ENCODE measurements at places on chromosomes 5 and 9.

GRCh38 chr5:171639205-171639621 is 146.4 kb upstream of the SMIM23 start:
- DNase-seq, result no peak

- no peak for DNase-seq
Measured at GRCh38 chr5:80389580-80389979, 18.3 kb upstream of the ZFYVE16 start.

- DNase-seq, result no peak
Measured at GRCh38 chr9:94687451-94687850, 39.0 kb upstream of the AOPEP start.

DNA sequence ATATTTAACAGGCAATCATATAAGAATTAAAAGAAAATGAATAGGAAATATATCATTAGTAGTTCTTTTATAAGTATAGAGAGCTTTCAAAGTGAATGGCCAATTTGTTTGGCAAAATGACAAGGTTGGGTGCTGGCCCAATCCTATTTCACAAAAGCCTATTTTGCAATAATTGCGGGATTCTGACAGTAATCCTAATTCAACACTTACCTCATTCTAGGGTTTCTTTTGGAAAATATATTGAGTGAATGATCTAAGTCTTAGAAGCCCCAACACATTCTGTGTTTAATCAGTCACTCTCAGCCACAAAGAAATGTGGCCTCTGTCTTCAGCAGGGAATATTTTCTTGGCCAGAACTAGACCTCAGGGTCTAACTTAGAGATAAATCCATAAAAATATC is 835.9 kb upstream of the ZNF608 start:
- peak; percentile 30 for DNase-seq

DNA sequence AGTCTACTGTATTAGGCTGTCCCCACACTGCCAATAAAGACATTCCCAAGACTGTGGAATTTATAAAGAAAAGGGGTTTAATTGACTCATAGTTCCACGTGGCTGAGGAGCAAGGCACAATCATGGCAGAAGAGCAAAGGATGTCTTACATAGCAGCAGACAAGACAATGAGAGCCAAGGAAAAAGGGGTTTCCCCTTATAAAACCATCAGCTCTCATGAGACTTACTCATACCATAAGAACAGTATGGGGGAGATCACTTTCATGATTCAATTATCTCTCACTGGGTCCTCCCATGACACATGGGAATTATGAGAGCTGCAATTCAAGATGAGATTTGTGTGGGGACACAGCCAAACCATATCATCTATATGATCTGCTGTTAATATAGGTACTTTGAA is 14.8 kb upstream of the FSTL4 start:
- no peak for DNase-seq

DNA sequence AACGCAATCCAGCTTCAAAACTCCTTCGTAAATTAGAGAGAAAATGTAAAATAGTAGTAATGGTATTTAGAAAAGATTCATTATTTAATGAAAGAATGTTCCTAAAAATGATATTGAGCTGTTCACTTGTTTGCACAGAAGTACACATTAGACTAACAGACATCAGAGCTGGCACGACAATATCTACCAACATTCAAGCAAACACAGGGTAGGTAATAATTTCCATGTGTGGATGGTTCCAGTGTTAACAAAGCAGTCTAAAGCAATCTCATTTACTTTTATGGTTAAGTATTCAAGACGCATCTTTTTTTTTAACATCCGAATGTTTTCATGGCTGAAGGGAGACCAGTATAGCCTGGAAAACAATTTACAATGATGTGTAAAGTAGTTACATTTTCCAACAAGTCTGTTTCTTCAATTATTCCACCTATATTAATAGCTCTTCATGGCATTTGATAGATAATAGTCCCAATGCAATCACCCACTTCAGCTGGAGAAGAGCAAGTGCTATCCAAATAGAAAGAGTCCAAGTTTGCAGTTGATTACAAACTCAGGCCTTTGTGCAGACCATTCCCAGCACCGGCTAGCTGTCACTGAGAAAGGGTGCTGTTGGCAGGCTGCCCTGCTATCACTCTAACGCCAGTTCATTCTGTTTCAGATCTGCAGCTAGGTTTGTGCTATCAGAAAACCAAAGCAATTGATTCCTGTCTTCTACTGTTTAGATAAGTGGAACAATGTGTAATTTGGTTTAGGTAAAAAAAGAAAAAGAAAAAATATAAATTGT is 458.8 kb downstream of the DTWD2 start:
- DNase-seq, result no peak

DNA sequence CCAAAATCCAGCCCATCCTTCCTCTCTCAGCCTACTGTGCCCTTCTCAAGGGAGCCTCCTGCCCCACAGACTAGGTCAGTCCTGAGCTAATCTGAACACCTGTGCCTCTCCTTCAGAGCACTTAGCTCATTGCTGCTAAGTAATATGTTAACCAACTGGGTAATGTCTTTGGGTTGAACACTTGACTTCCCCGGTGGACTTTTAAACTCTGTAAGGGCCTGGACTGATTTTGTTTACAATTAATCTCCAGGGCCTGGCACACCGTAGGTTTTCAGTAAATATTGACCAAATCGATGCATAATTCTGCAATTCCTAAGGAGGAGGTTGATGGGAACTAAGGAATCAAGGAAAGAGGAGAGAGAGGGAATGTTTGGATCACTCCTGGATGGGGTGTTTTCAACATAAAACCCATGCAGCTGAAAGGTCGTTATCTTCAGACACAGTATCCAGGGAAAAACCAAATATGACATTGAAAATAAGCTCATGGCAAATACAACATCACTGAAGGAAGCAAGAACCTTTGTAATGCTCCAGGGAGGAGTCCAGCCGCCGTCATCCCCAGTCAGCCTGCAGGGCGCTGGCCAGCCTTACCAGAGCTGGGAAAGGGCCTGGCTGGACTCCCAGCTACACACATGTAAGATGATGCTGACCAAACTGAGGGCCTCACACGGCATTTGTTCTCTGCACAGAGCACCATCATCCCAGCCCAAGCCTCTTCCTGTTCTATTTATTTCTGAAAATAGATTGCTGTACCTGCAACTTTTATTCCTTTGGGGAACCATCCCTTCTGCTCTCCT is 166.3 kb downstream of the C5orf15 start:
- no peak for DNase-seq

DNA sequence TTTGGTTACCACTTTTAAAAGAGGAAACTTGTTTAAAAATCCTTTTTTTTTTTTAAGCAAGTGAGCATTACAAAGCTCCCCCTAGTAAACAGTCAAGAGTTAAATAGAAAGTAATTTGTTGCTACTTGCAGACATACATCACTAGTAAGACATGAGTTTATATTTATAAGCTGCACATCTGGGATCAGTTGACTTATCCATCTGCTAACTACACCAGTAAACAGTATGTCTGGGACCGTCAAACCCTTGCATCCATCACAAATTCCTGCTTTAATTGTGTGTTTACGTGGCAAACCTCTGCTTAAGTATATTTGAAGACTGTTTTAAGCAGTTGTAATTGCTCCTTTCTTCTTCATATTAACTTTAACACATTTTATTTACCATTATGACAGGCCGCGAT is 146.8 kb downstream of the EBF1 start:
- DNase-seq, result no peak

DNA sequence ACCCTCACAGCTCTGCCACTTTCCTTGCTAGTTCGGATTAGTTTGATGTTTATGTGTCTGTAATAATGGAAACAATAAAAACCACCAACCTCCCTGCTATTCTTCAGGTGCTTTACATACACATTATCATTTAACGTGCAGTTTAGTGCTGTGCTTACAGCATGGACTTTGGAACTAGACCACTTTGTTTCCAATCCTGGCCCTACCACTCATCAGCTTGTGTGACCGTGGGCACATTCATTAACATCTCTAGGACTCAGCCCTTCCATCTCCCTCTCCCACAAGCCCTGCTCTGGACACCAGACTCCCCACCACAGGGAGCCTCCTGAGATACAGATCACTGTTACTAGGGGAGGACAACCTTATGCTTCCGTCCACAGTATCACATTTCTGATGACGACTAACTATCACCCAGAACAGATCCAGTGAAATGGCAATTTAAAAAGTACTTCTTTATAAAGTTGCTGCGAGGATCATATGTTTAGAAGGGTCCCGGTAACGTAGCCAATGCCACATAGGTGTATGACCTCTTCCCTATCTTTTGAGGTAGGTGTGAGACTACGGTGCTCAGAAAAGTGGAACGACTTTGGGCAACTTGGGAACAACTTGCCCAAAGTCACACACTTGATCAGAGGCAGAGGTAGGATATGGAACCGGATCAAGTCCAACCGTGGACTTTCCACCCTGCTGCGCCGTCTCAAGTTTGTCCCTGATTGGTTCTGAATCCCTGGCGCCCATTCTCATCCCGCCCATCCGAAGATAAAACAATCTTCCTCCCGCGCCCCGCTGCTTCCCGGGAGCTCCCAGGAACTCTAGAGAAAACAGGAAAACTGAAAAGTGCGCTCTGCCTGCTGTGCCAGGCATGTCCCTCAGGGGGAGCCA is 132.4 kb upstream of the NIPBL start:
- DNase-seq, result peak; percentile 42

GRCh38 chr5:148443998-148444397 is 60.2 kb downstream of the FBXO38 start:
- peak; percentile 17 for DNase-seq

DNA sequence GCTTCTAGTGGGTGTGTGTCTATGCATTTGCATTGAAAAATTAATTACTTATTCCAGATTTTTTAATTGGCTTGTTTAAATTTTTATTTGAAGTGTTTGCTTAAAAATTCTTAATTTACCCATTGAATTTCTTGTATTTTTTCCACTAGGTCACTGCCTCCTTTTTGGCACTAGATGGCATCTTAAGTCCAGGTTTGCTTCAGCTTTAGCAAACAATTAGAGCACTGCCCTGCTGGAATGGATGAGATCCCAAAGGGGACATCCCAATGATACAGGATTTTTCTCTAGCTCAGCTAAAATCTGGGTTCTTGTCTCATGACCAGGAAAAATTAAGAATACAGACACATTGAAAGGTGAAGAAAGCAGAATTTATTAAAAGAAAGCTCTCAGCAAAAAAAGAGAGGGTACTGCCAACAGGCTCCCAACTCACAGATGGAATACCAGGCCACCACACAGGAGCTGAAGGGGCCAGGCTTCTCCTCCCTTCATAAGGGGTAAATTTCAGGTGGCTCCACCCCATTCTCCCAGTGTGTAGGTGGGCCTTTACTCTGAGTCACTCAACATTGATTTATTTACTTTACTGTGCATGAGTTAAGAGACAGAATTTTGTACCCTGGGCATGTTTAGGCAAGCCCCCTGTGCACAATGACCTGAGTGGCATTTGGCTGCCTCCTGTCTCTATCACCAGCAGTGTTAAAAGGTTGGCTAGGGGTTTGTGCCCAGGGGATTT is 532.4 kb downstream of the ANXA1 start:
- DNase-seq, result no peak

GRCh38 chr5:94782383-94782782 is 163.9 kb downstream of the SLF1 start:
- DNase-seq, result no peak

GRCh38 chr9:78130004-78130403 is 98.4 kb upstream of the GNAQ start:
- DNase-seq, result peak; percentile 1

DNA sequence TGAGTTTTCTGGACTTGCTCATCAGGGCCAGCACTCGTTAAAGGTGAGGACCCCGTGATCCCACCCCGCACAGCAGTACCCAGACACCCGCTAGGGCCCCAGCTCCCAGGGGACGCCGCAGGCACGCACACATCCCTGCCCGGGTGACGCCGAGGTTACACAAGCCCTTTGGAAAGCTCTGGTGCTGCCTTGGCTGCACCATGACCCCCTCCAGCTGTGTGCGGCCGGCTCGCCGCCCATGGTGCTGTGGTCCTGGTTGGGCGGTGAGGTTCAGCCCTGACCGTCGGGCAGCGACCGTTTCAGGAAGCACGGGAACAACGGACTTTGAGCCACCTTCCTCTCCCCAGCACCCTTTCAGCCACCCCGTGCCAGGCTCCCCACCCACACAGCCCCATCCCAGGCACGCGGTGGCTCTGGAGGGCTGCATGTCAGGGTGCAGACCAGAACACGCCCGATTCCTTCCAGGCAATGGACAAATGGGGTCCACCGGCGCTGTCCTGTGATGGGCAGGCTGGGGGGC is 7.5 kb upstream of the SLC12A7 start:
- DNase-seq, result no peak

DNA sequence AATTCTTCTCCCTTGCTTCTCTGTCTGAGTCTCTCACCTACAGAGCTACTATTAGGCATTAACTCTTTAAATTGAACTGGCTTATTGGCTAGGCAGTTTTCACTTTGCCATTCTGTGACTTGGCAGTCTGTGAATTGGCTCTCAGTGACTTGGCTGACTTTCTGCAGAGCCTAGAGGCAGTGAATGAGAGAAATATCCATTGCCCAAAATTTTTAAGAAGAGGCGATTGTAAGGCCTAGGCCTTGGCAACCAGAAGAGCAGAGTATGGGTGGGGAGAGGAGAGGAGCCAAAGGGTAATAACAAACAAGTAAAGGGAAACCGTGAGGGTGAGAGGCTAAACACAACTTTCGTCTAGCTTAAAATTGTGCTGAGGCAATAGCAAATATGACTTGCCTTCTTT is 176.7 kb downstream of the PRR16 start:
- DNase-seq, result no peak

DNA sequence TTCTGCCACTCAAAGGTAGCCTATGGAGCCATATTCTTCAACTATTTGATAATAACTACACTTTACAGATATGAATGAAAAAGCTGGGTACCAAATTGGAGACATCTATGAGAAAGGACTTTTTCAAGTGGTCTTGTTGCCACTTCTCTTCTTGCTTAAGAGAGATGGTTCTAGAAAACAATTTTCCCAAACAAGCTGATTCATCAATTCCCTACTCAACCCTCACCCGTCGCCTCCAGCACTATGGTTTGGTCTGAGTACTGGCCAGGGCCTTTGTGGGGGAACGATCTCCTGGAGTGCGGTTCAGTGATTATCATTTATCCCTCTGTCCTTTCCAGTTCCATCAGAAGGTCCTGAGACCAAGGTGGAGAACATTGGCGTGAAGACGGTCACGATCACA is 56.8 kb downstream of the IL31RA start:
- DNase-seq, result no peak

GRCh38 chr5:164326219-164326618 is 820.8 kb downstream of the MAT2B start:
- DNase-seq, result no peak

- DNase-seq, result no peak
Measured at GRCh38 chr9:23551311-23551721, 274.7 kb downstream of the ELAVL2 start.

- DNase-seq, result no peak
Measured at GRCh38 chr5:20683241-20683940, 695.4 kb upstream of the CDH18 start.

DNA sequence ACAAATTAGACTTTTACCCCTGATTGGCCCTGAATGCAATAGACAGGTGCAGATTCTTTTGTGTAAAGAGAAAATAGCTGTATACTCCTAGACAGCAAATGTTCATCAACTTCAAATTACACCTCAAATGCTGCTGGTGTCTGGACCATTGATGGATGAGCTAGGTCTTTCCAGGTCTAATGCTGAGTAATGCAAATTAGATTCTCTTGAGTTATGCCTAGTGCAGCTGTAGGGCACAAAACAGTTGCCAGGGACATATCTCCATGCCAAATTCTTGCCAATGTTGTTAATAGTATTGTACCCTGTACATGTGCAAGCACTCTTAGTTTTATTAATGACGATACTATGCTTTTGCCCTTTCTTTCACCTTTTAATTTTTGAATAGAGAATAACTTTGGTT is 72.3 kb upstream of the CNTLN start:
- DNase-seq, result no peak

- DNase-seq, result no peak
Measured at GRCh38 chr5:54421976-54422375, 33.5 kb upstream of the HSPB3 start.

- DNase-seq, result no peak
Measured at GRCh38 chr9:37187713-37188439, 67.5 kb downstream of the ZCCHC7 start.
